GM12878 (cell line): ENCODE measurements at places on chromosomes 1 and 21. TPM values are rescaled to one million over a fixed set of nuclear protein-coding genes. Genes with fewer than 3 reads are reported as not detected.

Gene TCHHL1
- polyA plus RNA-seq = not detected in 2 replicates

Gene SUSD4
- 0.24 TPM in 1 of 2 replicates, not detected in the other for polyA plus RNA-seq

Gene AADACL3
- not detected in 2 replicates for polyA plus RNA-seq

Gene ADGRL4
- polyA plus RNA-seq = not detected in 2 replicates

Gene APOBEC4
- not detected in 2 replicates for polyA plus RNA-seq

Gene PLPPR5
- polyA plus RNA-seq = not detected in 2 replicates

Gene ISG15
- polyA plus RNA-seq = 266 and 270 TPM in 2 replicates

Gene PRR9
- polyA plus RNA-seq = not detected in 2 replicates

Gene HES3
- polyA plus RNA-seq = not detected in 2 replicates

Gene ETV3L
- 1.1 and 1.2 TPM in 2 replicates for polyA plus RNA-seq

GRCh38 chr1:170697316-170697715 lies 33.4 kb downstream of the PRRX1 start:
- H3K27me3 ChIP-seq = no peaks in the 10 kb centered on the region
- no peaks in the 10 kb centered on the region for H3K36me3 ChIP-seq
- H3K27ac ChIP-seq = no peak overlapping the region
- no peak overlapping the region for H3K4me3 ChIP-seq
- DNase-seq = no peak
- no peaks in the 10 kb centered on the region for H3K4me1 ChIP-seq

DNA sequence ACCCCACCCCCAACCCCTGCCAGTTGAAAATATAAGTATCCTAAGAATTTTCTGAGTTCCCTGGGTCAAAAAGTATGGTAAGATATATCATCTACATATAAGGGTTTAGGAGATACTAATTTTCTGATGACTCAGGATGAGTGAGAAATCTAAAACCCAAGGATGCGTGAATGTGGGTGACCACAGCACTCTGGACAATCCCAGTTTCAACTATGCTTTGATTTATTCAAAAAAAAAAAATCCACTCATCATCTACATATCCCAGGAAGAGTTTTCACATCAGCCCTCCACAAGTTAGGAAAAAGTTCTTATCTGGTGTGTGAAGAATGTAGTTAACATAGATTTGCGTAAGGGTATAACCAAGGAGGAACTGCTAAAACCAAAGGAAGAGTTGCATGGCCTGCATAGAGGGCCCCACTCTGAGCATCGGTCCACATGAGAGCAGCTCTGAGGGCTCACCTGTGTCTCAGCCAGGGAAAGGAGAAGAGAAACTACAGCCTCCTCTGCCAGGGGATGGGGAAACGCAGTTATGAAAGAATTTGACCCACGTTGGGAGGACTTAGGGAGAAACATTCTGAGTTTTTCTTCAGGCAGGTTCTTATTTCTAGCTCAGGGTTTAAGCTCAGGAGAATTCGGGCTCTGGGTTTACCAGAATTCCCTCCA lies 18.8 kb downstream of the LAMB3 start:
- H3K4me1 ChIP-seq = no peaks in the 10 kb centered on the region
- H3K36me3 ChIP-seq = no peaks in the 10 kb centered on the region
- no peak overlapping the region for H3K4me3 ChIP-seq
- H3K27ac ChIP-seq = no peak overlapping the region
- no peaks in the 10 kb centered on the region; the same call in 1 of the 2 replicates for H3K27me3 ChIP-seq

DNA sequence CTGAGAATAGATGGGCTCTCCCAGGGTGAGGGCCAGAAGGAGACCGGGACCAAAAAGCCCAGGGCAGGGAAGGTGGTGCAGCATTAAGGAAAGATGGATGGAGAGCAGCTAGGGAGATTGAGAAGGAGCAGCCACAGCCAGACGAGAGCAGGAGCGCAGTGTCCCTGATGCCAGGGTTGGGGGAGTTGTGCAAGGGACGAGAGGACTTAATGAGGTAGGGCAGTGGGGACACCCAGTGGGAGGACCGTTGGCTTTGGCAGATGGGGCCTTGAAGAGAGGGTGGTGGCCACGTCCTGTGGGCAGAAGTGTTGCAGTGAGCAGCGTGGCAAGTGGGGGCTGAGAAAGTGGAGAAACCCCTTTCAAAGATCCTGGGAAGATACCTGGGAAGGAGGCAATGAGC lies 38.0 kb upstream of the KDM4A start:
- no peak overlapping the region for H3K27ac ChIP-seq
- H3K36me3 ChIP-seq = no peaks in the 10 kb centered on the region
- H3K4me1 ChIP-seq = no peaks in the 10 kb centered on the region
- H3K27me3 ChIP-seq = no peaks in the 10 kb centered on the region; the same call in 1 of the 2 replicates
- H3K4me3 ChIP-seq = no peak overlapping the region
- no peak for DNase-seq

DNA sequence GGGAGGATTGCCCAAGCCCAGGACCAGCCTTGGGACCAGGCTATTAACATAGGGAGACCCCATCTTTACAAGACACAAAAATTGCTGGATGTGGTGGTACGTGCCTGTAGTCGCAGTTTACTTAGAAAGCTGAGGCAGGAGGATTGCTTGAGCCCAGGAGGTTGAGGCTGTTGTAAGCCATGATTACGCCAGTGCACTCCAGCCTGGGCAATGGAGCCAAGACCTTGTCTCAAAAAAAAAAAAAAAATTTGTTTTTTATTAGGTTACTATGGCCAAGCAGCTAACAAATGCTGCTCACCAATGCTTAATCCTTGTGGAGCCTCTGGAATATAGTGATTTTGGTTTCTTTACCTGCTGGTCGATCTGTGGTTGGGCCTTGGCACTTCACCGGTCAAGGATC lies 8.8 kb downstream of the ARID1A start:
- no peak overlapping the region for H3K4me3 ChIP-seq
- peaks cover 16% of the 10 kb centered on the region for H3K36me3 ChIP-seq
- no peaks in the 10 kb centered on the region for H3K27me3 ChIP-seq
- no peak overlapping the region for H3K27ac ChIP-seq
- DNase-seq = no peak

DNA sequence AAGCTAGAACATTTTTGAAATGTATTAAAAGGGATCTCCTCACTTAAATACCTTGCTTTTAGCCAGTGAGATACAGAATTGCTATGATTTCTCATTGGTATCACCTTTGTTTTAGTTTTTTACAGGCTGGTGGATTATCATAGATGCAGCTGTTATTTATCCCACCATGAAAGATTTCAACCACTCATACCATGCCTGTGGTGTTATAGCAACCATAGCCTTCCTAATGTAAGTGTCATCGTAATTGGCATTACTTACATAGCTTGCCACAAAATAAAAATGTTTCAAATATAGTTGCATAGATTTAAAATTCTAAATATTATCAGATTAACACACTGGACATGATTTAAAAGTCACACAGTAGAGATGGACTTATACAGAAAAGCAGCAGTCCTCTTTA lies 4.7 kb downstream of the TMEM50A start:
- DNase-seq = no peak
- no peak overlapping the region for H3K27ac ChIP-seq
- H3K4me3 ChIP-seq = no peak overlapping the region
- H3K4me1 ChIP-seq = no peaks in the 10 kb centered on the region
- H3K27me3 ChIP-seq = no peaks in the 10 kb centered on the region

DNA sequence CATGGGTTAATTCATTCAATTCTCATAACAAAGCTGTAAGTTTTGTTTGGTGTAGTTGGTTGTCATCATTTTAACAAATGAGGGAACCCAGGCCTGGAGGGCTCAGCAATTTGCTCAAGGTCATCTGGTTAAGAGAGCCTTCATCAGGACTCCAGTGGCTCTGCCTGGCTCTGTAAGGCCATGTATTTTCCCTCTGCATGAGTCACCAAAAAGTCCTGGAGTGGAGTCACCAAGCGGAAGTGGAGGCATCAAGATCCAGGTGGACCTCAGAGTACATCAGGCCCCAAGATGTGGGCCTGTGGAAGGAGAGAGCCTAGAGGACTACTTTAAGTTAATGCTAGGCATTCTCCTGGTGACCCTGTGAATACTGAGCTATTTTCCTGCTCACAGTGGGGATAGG lies 30.0 kb upstream of the RBM15 start:
- H3K4me1 ChIP-seq = no peaks in the 10 kb centered on the region
- no peak overlapping the region for H3K27ac ChIP-seq
- no peak overlapping the region for H3K4me3 ChIP-seq
- DNase-seq = no peak
- H3K27me3 ChIP-seq = no peaks in the 10 kb centered on the region

GRCh38 chr1:59765011-59765730 lies 49.6 kb upstream of the HOOK1 start:
- DNase-seq = no peak
- no peak overlapping the region for H3K27ac ChIP-seq
- no peak overlapping the region for H3K4me3 ChIP-seq
- H3K4me1 ChIP-seq = no peaks in the 10 kb centered on the region

- H3K4me1 ChIP-seq = peaks cover 14% of the 10 kb centered on the region; the same call in 1 of the 2 replicates
- H3K27ac ChIP-seq = peak overlapping the region; percentile 93
- peak overlapping the region; percentile 89 for H3K4me3 ChIP-seq
- peaks cover 27% of the 10 kb centered on the region for H3K36me3 ChIP-seq
- no peak for DNase-seq
These were observed 685 bp downstream of the CRTC2 start for GRCh38 chr1:153957744-153958110.

- no peak overlapping the region for H3K27ac ChIP-seq
- no peaks in the 10 kb centered on the region for H3K4me1 ChIP-seq
- H3K4me3 ChIP-seq = no peak overlapping the region
- H3K27me3 ChIP-seq = no peaks in the 10 kb centered on the region
- peaks cover 9% of the 10 kb centered on the region for H3K36me3 ChIP-seq
These were observed 3.0 kb downstream of the ZNF436 start for GRCh38 chr1:23366598-23366997.

DNA sequence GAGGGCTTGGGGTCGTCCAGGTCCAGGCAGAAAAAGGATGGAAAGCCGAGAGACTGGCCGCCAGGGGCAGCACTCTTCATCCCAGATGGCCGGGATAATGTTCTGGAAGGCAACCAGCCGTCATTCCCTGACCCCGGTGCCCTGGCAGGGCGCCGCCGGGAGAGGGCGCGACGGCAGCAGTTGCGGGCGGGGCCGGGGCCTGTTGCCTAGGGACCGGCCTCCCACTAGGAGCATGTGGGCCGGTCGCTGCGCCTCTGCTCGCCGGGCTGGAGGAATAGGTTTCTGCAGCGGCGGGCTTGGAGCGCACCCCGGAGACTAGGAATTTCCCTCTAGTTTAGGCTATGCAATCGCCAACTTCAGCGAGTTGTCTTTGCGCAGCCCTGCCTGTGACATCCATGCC lies 11.0 kb downstream of the DMRTB1 start:
- H3K27ac ChIP-seq = no peak overlapping the region
- no peak overlapping the region for H3K4me3 ChIP-seq
- no peak for DNase-seq
- no peaks in the 10 kb centered on the region; the same call in none of the 2 replicates for H3K27me3 ChIP-seq

DNA sequence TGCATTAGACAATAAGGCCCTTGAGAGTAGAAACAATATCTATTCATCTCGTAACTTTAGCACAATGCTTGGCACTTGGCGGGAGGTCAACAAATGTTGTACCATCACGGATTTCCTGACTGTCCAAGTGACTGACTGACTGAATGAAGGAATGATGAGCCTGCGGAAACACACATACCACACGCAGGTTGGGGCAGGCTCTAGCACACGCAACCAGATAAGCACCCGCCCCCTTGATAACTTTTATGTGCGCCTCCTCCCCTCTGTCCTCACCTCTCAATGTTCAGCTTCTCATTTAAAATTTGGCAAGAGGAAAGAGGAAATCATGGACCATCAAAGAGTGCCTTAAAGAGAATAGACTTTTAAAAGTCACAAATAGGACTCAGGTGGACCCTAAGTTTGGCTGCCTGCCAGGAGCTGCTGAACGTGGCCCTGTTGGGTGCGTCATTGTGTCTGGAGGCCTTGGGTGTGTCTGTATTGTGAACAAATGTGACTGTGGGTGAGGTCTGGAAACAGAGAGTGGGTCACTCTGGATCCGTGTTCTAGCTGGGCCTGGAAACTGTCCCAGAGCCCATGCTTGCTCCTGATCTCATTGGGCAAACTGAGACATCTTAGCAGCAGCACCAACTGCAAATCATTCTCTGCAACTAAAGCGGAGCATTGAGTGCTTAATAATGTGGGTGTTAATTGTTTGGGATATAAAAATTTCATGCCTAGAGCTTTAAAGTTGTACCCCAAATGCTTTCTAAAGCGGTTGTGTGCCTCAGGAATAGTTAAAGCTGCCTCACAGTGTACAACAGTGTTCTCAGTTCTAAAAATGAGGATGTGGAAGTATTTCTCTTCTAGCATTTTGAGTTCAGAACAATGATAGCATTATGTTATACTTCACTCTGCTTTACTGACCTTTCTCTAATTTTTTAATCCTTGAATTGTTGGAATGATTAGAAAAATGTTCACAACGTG lies 47.6 kb upstream of the ABCG1 start:
- H3K4me3 ChIP-seq = no peak overlapping the region
- H3K36me3 ChIP-seq = no peaks in the 10 kb centered on the region
- H3K4me1 ChIP-seq = no peaks in the 10 kb centered on the region
- no peak overlapping the region for H3K27ac ChIP-seq
- no peak for DNase-seq

GRCh38 chr1:25802915-25803314 lies 2.9 kb downstream of the SELENON start:
- H3K27ac ChIP-seq = no peak overlapping the region
- no peaks in the 10 kb centered on the region for H3K36me3 ChIP-seq
- H3K4me1 ChIP-seq = peaks cover 33% of the 10 kb centered on the region

DNA sequence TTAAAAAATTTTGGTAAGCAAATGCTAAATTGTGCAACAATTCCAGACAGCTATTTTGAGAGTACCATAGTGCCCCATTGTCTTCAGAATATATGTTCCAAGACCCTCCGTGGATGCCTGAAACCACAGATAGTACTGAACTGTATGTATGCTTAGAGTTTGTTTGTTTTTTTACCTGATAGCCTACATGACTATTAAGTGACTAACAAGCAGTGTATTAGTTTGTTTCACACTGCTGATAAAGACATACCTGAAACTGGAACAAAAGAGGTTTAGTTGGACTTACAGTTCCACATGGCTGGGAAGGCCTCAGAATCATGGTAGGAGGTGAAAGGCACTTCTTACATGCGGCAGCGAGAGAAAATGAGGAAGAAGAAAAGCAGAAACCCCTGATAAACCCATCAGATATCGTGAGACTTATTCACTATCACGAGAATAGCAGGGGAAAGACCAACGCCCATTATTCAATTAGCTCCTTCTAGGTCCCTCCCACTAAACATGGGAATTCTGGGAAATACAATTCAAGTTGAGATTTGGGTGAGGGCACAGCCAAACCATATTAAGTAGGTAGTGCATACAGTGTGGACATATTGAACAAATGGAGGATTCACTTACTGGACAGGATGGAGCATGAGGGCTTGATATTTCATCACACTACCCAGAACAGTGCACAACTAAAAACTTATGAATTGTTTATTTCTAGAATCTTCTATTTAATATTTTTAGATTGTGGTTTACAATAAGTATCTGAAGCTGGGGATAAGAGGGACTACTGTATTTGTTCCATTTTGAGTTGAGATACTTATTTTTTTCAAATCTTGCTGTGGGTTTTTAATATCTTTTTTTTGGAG lies 78.5 kb downstream of the LHX9 start:
- H3K27me3 ChIP-seq = no peaks in the 10 kb centered on the region
- H3K4me3 ChIP-seq = no peak overlapping the region
- no peak overlapping the region for H3K27ac ChIP-seq
- H3K4me1 ChIP-seq = no peaks in the 10 kb centered on the region
- DNase-seq = no peak
